Uterus (tissue), 4 donors: ENCODE measurements at places on chromosomes 6 and 20. TPM values are rescaled to one million over a fixed set of nuclear protein-coding genes. Genes with fewer than 3 reads are reported as not detected.

DNA sequence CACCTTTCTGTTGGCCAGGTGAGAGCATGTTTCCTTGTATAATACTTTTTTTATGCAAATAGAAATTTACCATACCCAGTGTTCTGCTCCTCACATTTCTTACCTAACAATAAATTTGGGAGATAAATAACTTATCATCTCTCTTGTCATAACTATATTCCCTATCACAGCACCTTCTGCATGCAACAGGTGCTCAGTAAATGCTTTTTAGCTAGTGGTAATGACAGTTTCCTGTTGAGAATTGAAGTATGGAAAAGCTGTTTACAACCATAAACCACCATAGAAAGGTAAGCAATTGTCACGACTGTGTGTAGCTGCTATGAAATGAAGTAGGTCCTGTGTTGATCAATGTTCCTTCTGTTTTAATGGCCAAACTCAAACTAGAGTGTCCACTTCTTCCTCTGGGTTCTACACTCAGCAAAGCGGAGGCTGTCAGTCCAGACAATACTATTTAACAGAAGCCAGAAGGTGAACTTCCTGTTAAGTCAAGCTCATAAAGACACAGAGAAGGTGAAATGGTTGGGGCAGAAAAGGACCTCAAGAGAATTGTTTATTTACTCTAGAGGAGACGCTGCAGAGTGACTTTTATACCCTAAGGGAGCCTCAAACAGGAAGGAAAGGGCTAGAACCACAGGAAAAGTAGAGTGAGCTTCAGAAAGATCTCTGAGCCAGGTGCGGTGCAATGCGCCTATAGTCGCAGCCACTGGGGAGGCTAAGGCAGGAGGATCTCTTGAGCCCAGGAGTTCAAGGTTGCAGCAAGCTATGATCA, 84.0 kb upstream of the SLC22A16 start:
- H3K4me3 ChIP-seq, result no peak overlapping the region
- DNase-seq, result no peak
- H3K27me3 ChIP-seq, result no peaks in the 10 kb centered on the region
- no peaks in the 10 kb centered on the region for H3K4me1 ChIP-seq
- H3K36me3 ChIP-seq, result no peaks in the 10 kb centered on the region

GRCh38 chr6:38846844-38847243, 131.7 kb downstream of the DNAH8 start:
- H3K27me3 ChIP-seq, result no peaks in the 10 kb centered on the region
- H3K4me3 ChIP-seq, result no peak overlapping the region
- no peaks in the 10 kb centered on the region for H3K4me1 ChIP-seq
- DNase-seq, result no peak

FRMD1 gene
- not detected for total RNA-seq

SYNE1 gene
- 185 TPM for total RNA-seq

TP53TG5 gene
- not detected for total RNA-seq
